Smooth muscle cell of bladder (primary cell): ENCODE measurements at places on chromosomes 12 and 14. TPM values are rescaled to one million over a fixed set of nuclear protein-coding genes. Genes with fewer than 3 reads are reported as not detected.

The DPF3 gene
- 1.3 and 2.4 TPM in 2 replicates for total RNA-seq

The SERPINA12 gene
- not detected in 2 replicates for total RNA-seq

The TMEM233 gene
- 0.14 and 0.37 TPM in 2 replicates for total RNA-seq

The CFAP251 gene
- total RNA-seq, result 2.4 and 3.3 TPM in 2 replicates

The CCDC175 gene
- not detected in 2 replicates for total RNA-seq

The SLC8A3 gene
- under 0.01 and 0.18 TPM in 2 replicates for total RNA-seq

The SSPN gene
- 9.4 and 24.6 TPM in 2 replicates for total RNA-seq
